ENCODE measurements at places on chromosomes 3 and 15.

- no peak for DNase-seq
Observed at GRCh38 chr3:30193625-30194044, 412.8 kb upstream of the TGFBR2 start.

DNA sequence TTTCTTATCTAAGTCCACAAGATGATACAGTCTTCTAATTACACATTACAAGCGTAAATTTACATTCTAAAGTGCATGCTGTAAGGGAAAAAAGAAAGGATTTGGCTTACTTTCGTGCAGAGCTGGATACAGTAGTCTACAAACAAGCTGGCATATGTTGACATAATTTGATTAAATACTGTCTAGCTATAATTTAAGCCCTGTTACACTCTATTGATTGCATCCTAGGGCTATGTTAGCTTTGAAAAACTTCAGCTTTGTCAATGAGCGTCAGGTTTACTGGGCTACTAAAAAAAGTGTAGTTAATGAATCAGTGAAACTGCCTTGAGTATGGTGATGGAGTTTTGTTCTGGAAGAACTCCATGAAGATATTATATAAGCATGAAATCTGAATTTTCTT is 24.5 kb upstream of the PLCL2 start:
- DNase-seq: no peak

GRCh38 chr3:94359996-94360395 is 297.1 kb downstream of the NSUN3 start:
- no peak for DNase-seq

DNA sequence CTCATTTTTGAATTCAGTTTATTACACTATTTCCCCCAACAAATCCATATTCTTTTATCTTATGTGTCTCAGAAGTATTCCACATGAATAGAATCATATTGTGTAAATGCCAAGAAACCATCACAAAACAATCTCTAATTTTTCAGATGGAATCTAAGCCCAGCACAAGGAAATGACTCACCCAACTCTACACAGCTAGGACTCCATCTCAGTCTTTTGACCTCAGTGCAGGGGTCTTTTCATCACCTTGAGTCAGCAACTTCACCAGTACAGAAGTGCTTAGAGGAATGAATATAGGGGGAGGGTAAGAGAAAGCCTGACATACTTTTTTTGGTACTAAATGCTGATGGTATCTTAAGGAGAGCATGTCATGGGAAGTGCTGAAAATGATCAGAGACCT is 169.3 kb upstream of the LRRN1 start:
- no peak for DNase-seq

GRCh38 chr3:165725296-165725695 is 111.9 kb downstream of the BCHE start:
- DNase-seq: no peak

DNA sequence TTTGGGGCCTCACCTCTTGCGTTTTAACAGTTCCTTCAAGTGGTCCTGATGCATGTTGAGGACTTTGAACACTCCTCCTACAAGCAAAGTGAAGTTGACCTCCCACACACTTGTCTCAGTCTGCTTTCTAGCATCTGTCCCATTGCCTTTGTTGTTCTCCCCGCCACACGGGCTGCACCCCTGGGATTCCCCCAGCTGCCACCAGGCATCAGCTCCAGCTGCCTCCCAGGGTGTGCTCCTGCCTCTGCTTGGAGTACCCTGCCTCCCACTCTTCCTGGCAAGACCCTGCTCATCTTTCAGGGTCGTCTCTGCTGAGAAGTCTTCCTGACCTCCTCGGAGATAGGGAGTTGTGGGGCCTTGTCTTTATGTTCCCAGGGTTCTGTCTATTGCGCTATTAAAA is 52.2 kb downstream of the IGF1R start:
- DNase-seq: no peak

- no peak for DNase-seq
Observed at GRCh38 chr15:73727330-73727976, 25.7 kb downstream of the INSYN1 start.

GRCh38 chr3:63746211-63746610 is 72.9 kb upstream of the C3orf49 start:
- DNase-seq: no peak

DNA sequence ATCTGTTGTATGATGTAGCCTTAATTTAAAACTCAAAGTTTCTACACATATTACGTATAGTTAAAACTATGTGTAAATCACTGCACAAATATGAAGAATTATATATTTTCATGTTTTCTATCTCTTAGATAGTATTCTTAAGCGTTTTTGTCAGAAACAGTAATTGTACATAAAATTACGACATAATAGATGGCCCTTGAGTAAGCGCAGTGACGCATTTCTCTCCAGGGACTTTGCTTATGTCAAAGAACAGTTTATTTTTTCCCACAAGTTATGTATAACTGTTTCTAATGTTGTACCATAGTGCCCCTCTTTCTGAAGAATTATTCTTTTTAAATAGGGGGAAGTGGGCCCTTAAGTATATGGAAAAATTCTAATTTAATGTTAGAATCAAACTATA is 934.0 kb downstream of the VGLL3 start:
- no peak for DNase-seq

GRCh38 chr3:128940252-128940651 is 53.6 kb downstream of the CFAP92 start:
- no peak for DNase-seq

- no peak for DNase-seq
Observed at GRCh38 chr3:146928421-146929059, 323.4 kb upstream of the PLSCR5 start.

GRCh38 chr3:21534462-21534861 is 216.5 kb downstream of the ZNF385D start:
- no peak for DNase-seq

DNA sequence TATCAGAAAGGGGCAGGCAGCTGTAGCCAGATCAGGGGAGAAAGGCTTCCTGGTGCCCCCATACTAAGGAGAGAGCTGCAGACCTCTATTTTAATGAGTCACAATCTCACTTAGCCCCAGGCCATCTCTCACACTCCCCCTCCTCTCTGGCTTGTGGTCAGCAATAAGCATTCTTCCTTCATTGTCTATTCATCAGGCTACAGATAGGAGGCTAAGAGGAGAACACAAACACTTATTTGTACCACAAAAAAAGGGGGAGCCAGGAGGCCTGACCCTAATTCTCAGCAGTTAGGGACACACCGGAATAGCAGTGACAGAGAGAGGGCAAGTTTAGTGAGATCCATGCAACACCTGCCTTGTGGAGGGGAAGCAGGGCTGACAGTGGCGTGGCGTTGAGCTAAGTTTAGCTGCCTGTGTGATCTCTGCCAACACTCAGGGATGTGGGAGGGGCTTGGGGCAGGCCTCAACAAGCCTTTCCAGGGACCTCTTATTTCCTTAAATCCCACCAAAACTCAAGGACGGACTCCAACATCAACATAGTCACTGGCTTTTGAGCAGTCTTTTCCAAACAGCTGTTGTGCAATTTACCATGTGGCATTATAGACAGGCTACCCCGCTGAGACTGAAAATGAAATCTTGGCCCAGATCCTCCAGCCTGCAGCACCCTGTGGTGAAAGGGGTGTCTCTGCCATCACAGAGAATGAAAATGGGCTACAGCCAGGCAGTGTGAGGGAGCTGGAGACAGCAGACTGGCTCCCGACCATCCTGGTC is 191.9 kb upstream of the TSC22D2 start:
- peak; percentile 72 for DNase-seq

DNA sequence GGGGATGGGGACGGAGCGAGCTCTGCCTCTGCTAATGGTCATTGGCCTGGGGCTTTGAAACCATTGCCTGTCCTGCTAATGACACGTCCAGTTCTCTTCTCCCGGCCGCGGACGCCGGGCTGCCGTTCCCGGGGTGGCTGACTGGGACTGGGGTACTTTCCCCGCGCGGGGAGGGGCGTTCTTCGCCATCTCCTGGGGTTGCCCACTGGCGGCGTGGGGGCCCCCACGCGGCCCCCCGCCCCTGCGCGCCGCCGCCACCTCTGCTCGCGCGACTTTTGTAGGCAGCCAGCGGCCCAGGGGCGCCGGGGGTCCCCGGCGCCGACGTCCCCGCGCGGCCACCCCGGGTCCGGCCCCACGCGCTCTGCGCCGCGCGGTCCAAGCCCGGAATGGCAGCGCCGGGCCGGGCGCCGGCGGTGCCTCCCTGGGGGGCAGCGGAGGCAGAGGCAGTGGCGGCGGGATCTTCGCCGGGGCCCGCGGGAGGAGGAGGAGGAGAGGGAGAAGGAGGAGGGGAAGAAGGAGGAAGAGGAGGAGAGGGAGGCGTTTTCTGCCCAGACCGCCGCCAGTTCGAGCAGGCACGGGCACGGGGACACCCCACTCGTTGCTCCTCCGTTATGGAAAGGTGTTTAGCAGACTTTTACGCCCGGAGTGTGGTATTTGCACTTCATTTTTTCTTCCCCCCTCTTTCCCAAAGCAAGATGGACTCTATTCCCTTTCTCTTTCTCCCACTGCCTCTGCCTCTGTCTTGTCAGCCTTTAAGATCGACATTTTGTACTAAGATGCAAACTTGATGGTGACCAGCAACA is 2.3 kb downstream of the BBX start:
- DNase-seq: peak; percentile 74

DNA sequence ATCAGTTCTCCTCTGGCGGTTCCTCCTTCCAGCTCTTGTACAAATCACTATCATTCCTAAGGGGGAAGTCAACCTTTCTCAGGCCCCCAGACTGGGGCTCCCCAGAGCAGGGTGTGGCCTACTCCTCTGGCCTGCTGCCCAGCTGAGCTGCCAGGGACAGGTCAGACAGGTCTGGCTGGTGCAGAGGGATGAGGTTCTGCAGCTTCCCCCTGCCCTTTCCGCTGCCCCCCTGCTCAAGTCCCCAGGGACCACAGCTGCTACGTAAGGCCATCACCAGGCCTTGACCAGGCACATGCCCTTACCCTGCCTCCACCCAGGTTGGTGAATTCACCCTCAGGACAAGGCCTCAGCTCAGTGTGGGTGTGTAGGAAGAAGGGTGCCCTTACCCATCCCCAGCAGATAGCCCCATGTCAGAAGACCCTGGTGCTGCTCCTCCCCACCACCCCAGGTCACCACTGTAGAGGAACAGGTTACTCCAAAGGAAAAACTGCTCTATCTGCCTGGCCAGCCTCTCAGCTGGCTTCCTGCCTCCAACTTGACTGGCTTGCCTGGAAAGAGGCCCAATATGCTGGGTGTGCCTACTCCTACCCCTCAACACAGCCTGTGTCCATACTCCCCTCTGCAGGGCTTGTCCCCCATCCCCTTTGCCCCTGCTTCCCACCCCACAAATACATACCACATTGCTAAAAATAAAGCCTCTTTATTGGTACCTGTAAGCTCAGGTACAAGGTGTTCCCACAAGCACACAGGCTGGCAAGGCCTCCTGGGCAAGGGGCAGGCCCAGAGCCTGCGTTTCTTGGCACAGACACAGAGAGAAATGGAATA is 12.0 kb downstream of the CSRNP1 start:
- DNase-seq: peak; percentile 47

GRCh38 chr15:43991206-43991605 is 164.4 kb downstream of the WDR76 start:
- DNase-seq: no peak

DNA sequence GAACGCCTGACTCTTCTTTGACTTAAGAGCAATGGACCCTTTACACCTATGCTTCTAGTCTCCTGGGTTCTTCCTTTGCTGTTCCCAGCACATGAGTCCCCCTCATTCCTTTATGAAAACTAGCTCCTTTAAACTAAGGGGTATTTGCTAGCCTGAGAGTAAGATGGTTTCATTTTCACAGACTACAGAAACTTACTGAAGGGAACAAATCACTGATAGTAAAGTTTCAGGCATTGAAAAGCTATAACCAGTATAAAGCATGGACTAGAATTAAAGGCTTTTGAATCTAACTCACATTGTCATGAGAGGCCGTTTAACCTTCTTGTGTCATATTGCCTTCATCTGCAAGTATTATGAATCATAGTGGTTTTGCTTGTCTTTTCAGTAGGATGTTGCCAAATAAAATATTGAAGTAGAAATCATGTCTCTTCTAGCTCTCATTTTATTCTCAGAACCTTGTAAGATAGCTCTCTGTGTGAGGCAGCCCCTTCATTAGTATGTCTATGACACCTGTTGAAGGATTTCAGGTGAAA is 765.9 kb downstream of the NR2F2 start:
- DNase-seq: no peak

GRCh38 chr3:158961471-158961870 is 159.6 kb downstream of the MFSD1 start:
- no peak for DNase-seq

- no peak for DNase-seq
Observed at GRCh38 chr15:87576486-87577176, 679.9 kb downstream of the NTRK3 start.

DNA sequence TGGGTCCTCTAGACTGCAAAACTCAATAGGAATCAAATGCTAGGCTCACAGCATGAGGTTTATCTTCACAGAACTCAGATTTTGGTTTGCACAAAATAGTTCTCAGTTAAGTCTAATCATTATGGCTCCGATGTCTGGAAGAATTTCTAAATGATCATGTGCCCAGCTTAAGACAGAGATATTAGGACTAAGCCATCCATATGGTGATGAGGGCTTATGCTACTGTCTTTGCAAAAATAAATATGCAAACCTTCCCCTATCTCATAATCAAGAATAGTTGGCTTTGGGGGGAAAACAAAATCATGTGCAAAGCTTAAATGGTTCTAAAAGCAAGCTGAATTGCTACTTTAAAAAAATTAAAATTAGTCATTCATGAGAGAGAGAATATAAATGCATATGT is 96.5 kb downstream of the CFAP20DC start:
- DNase-seq: no peak

- DNase-seq: no peak
Observed at GRCh38 chr3:134300520-134300919, 49.9 kb upstream of the RYK start.

GRCh38 chr3:176415661-176416295 is 781.5 kb downstream of the TBL1XR1 start:
- no peak for DNase-seq

DNA sequence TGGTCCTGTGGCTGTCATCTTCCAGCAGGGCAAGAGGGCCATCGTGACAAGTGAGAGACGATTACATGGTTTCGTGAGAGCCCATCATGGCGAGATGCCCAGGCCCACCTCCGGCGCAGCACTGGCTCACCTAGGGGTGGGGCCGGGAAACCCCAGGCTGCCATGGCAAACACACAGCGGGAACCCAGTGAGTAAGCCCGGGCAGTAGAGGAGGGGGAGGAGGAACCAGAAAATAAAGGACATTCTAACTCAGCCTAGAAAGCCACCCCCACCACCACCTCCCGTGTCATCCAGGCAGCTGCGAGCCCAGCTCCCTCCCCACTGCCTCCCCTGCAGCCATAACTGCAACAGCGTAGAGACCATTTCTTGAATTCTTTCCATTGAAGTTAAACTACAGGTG is 52.3 kb downstream of the PCSK6 start:
- DNase-seq: no peak

DNA sequence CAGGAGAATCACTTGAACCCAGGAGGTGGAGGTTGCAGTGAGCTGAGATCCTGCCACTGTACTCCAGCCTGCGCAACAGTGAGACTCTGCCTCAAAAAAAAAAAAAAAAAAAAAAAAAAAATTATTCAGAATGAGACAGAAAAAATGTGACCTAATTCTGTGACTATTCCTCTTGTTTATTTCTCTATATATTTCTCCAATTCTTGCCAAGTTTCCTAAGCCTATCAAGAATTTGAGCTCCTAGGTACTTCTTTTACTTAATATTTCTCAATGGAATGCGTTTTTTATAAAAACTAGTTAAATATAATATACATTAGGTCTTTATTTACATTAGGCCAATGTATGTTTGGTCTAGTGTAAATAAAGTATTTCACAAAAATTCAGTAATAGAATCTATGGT is 86.8 kb downstream of the NAALADL2 start:
- no peak for DNase-seq

GRCh38 chr15:99944131-99944530 is 210.9 kb upstream of the LYSMD4 start:
- DNase-seq: no peak

Data from right forelimb (tissue), 1 donor.